Cardiac septum (tissue), 1 donor: ENCODE measurements at places on chromosomes 3 and 15. TPM values are rescaled to one million over a fixed set of nuclear protein-coding genes. Genes with fewer than 3 reads are reported as not detected.

Gene SAMMSON
- 0.27 TPM for total RNA-seq

Gene GLT8D1
- total RNA-seq, result 29.1 TPM

Gene ANKRD63
- not detected for total RNA-seq

Gene ST8SIA2
- total RNA-seq, result 10.1 TPM

Gene HHATL
- total RNA-seq, result 505 TPM

Gene ZBTB20
- 84.2 TPM for total RNA-seq

Gene CALML4
- 1.6 TPM for total RNA-seq

Gene PLCB2
- total RNA-seq, result 4.6 TPM

Gene CASR
- total RNA-seq, result not detected

Gene ZNF385D
- total RNA-seq, result 12.5 TPM

Gene CD200R1
- total RNA-seq, result 0.51 TPM

Gene PP2D1
- total RNA-seq, result not detected

Gene MEX3B
- total RNA-seq, result 2.6 TPM

Gene PTPN23
- total RNA-seq, result 24.0 TPM

Gene CMTM8
- 5.5 TPM for total RNA-seq

Gene ALDH1A3
- 7.8 TPM for total RNA-seq

Gene ROPN1
- not detected for total RNA-seq

Gene MKRN3
- 0.32 TPM for total RNA-seq

Gene CAND2
- total RNA-seq, result 62.6 TPM

Gene SORD
- total RNA-seq, result 4.9 TPM

Gene AGBL1
- 0.19 TPM for total RNA-seq

Gene PRICKLE2
- 12.4 TPM for total RNA-seq

Gene INSYN1
- total RNA-seq, result 55.3 TPM

Gene GNAT1
- total RNA-seq, result not detected

Gene MYZAP
- total RNA-seq, result 658 TPM

Gene GUCA1C
- 0.81 TPM for total RNA-seq

Gene NUDT16
- 46.7 TPM for total RNA-seq

Gene CDHR4
- not detected for total RNA-seq

Gene GOLGA8T
- 1.6 TPM for total RNA-seq

Gene TNFAIP8L3
- total RNA-seq, result 4.8 TPM

Gene KLHL6
- 2.2 TPM for total RNA-seq

Gene TMCC1
- 35.2 TPM for total RNA-seq

Gene PROS1
- total RNA-seq, result 275 TPM

Gene SPINK8
- total RNA-seq, result not detected

Gene DNAJC17
- total RNA-seq, result 19.1 TPM

Gene TMEM40
- total RNA-seq, result 0.54 TPM
